Activated CD4-positive, alpha-beta memory T cell treated with anti-CD3 and anti-CD28 coated beads, Interleukin-2, amount 10 ng/mL, durations not matched to agents 7 days and 5 days (primary cell): ENCODE measurements at places on chromosomes 16 and 17.

GRCh38 chr16:57603115-57604024 lies 25.1 kb upstream of the ADGRG1 start:
- DNase-seq: peak; percentile 8

DNA sequence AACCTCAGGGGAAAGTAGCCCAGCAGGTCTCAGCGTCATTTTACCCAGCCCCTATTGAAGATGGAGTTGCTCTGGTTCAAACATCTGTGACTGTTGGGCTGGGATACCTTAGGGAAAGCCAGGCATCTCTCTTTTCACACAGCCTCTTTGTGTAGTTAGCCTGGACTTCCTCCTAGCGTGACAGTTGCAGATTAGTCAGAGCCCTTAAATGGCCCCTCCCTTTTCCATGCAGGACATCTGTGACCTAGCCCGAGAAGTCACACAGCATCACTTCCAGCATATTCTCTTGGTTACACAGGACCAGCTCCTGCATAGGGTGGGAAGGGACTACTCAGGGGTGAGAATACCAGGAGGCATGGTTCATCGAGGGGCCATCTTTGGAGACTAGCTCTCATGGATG lies 375.0 kb upstream of the RBFOX1 start:
- DNase-seq: no peak

- DNase-seq: peak; percentile 71
Measured at GRCh38 chr16:88633684-88634140, 4.7 kb upstream of the IL17C start.

GRCh38 chr17:40023590-40024292 lies 8.5 kb downstream of the CSF3 start:
- DNase-seq: no peak

DNA sequence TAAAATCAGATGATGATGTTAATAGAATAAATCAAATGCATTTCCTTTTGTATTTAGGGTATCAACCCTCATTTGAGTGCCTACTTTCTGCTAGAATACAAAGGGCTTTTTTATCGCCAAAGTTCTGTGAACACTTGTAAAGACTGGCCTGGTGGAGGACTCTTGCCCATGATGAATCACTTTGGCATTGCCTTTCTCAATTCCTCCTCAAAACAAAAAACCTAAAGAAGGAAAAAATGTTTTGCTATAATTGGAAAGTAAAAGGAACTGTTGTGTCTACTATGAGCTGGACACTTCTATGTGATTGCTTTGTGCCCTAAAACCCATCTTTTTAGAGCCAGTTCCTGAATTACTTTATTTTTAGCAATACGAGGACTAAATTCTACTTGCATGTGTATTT lies 13.0 kb upstream of the DHRS11 start:
- DNase-seq: no peak

DNA sequence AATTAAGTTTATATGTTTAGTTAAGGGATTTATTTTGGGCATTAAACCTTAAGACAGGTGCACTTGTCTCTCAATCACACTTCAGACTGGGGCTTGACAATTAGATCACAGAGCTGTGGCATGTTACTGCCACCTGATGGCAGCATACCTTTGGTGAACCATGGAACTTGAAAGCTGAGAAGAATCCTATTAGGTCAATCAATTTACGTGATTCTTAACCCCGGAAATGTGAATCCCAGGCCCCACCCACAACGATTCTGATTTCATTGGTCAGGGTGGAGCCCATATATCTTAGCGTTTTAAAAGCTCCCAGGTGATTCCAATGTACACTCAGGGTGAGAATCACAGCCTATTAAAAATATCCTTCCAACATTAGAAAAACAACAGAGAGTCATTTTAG lies 91.0 kb downstream of the GSG1L start:
- DNase-seq: peak; percentile 60

- DNase-seq: no peak
Measured at GRCh38 chr17:73103641-73104335, 11.3 kb upstream of the SLC39A11 start.

DNA sequence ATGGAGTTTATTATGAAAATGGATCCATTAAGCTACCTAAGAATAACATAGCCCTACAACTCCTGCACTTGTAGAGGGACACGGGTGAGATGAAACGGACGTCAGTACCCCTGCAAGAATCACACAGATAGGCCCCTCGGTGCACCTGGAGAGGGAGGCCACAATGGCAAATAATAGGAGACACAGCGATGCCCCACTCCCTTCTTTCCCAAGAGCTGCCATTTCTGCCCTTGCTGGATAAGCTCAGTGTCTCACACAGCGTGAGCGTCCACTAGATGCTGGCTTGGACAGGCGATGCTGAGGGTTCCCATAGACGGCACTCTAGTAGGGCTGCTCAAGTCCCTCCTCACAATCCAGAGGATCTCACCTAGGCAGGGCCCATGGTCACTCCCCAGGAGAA lies 67.8 kb downstream of the ADCY9 start:
- DNase-seq: no peak

- DNase-seq: peak; percentile 83
Measured at GRCh38 chr16:57042157-57043111, 49.9 kb upstream of the CPNE2 start.
